Activated T-cell treated with anti-CD3 and anti-CD28 coated beads for 1 hour (primary cell): ENCODE measurements at places on chromosomes 6 and 20.

GRCh38 chr6:162653808-162654207 is 73.8 kb downstream of the PRKN start:
- DNase-seq, result no peak

DNA sequence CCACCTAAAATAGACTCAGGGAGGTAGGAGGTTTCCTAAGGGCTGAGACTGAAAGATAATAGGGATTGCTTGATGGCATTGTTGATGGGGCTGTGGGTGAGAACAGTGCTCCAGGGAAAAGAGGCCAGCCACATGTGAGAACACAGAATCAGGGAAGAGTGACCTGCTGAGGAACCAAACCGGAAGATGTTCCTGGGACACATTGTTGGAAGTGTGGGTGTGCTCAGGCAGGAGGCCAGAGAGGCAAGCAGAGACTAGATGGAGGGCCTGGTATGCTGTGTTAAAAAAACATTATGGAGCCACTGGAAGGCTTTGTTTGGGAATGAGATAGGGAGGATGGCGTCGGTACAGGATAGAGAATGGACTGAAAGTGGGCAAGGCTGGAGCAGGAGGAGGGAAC is 23.3 kb downstream of the RNF144B start:
- no peak for DNase-seq

DNA sequence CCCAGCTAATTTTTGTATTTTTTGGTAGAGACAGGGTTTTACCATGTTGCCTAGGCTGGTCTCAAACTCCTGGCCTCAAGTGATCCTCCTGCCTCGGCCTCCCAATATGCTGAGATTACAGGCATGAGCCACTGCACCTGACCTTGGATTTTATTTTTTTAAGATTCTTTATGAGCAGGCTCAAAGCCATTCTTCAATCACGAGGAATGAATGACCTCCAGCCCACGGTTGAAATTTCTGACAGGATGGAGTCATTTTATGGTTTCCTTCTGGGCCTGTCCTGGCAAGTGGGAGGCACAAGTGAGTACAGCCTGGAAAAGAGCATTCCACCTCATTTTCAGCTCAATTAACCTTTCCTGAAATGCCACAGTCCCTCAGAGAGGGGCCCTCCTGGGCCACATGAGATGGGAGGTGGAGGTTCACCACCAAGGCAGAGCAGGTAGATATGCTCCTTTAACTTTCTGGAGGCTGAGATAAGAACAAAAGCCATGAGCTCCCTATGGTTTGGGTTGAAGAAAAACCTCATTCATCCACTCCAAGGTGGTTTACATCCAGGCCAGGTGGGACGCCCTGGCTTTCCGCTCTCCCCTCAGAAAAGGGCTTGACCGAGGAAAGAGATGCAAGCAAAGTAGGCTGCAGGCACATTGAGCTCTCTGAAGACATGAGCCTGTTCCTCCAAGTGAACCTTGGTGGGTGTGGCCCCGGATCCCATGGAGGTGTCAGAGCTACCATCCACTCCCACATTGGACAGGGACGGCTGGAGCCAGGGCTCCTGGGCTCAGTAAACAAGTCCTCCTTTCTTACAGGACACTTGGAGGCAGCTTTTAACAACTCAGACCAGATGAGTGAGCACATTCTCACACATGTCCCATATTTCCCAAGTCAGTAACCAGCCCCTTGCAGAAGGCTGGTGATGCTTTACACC is 208.5 kb upstream of the SSTR4 start:
- DNase-seq, result no peak

DNA sequence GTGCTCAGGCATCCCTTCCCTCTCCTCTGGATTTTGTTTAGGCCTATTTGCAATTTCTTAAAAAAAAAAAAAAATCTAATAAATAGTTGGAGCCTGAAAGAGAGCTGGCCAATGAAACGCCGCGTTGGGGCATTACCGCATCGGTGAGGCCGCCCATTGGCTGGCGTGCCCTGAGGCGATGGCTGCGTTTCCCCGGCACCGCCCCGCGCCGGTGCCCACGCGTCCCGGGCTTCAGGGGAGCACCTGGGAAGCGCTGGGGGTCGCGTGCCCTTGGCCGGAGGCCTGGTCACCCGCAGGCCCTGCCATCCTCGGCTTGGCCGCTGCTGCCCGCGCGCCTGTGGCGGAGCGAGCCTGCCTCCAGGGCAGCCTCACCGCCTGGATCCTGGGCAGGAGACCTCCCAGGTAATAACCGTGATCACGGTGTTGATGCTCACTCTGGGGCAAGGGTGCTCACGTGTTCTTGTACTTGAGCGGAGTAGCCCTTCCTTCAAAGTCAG is 155.4 kb downstream of the NRN1 start:
- peak; percentile 54 for DNase-seq

DNA sequence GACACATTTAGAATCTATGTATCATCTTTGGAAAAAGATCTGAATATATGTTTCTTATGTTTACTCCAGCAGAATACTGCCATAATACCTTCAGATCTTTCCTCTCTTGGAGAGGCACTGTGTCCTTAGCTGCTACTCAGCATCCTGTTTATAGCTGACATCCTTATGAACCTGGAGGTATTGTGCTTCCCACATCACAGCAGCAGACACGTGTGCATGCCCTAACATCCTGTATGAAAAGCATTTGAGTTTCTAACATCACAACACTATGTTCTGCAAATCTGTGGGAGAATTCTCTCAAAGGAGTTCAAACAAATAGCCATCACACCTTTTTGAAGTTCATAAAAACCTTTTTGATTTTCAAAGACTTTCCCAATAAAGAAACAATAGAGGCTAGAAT is 216.0 kb downstream of the GJA1 start:
- no peak for DNase-seq

- no peak for DNase-seq
Measured at GRCh38 chr6:1145768-1146218, 166.1 kb upstream of the FOXQ1 start.

DNA sequence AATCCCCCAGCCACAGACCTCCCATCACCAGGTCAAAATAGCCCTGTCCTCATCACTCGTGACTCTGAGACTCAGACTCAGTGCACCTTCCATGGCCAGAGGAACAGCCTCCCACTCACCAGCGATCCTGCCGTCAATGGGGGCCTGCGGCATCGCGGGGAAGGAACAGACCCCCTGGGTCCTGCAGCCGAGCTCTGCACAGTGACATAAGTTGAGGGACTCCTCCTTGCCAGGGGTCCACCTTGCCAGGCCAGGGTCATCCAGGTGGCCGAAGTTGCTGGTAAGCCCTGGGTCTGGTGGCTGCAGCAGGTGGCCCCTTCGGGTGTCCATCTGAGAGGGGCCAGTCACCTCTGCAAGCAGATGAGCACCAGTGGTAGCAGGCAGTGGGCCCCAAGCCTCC is 16.3 kb downstream of the ETV7 start:
- no peak for DNase-seq

- DNase-seq, result no peak
Measured at GRCh38 chr20:61312925-61313324, 60.9 kb downstream of the CDH4 start.

DNA sequence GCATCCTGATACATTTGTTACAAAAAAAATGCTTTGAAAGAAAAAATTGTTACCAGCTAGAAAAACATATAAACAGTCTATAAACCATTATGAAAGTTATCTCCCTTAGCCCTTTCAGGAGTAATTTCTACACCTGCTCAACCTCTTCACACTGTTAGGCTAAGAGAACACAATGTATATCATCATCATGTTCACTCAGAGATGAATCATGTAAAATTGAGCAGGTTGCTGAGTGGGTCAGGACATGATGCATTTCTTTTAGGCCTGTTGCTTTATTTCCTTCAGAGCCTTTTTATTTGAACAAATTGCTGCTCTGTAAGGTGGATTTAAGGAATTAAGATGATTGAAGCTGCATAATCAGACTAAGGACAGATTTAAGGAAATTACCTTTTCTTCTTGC is 531.3 kb upstream of the MAN1A1 start:
- no peak for DNase-seq

DNA sequence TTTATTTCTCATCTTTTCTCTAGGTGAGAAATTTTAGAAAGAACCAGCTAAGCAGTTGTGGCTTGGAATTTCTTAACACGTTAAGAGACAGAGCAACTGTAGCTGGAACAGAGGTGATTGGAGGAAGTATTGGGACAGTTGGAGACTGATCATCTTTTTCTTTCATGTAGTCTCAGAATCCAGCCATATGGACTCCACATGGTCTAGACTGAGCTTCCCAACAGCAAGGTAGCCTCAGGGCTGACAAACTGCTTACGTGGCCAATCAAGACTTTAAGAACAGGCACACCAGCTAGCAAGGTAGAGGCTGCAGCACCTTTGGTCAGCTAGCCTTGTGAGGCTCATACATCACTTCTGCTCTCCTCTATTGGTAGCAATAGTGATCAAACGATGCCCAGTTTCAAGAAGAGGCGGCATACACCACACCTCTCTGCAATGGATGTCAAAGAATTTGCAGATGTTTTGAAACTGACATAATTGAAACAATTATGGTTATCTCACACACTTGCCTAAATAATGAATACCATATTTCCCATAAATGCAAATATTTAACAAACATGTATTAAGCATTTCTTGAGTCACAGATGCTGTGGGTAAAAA is 590.5 kb upstream of the SLC35B3 start:
- DNase-seq, result no peak

GRCh38 chr20:40323361-40323794 is 365.7 kb downstream of the MAFB start:
- no peak for DNase-seq

- no peak for DNase-seq
Measured at GRCh38 chr6:106037060-106037459, 49.1 kb upstream of the PRDM1 start.

- no peak for DNase-seq
Measured at GRCh38 chr20:38834868-38835267, 29.4 kb downstream of the PPP1R16B start.

DNA sequence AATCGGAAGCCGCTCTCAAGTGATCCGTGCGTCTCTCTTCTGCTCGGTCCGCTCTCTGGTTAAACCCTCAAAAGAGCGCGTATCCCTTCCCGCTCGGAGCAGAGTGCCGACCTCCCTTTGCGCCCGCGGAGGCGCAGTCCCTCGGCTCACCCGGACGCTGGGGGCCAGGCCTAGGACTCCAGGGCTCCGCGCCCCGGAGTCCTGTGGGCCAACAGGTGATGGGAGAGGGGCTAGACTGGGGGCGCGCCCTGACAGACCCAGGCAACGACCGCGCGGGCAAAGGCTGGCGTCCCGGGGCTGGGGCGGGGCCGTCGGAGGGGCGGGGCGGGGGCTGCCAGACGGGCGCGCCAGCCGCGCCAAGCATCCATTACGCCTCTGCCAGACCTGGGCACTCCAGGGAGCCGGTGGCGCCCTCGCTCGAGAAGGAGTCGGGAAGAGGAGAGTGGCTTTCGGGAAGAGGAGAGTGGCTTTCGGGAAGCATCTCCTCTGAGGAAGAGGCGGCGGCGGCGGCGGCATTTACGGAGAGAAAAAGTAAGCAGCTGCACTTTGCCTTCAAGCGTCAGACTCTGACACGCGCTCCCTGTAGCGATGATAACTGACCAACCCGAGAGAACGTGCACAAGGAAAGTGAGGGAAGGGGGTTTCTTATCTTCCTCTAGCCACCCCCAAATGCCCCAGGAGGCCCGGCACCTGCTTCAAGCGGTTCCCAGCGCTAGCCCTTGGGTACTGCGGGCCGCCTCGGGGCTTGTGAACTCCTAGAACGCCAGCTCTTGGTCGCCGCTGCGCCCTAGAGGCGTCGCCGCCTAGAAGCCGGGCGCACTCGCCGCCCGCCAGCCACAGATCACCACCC is 2.6 kb downstream of the EPHA7 start:
- DNase-seq, result no peak

GRCh38 chr6:35049900-35050756 is 91.0 kb downstream of the TCP11 start:
- DNase-seq, result no peak

GRCh38 chr20:10597637-10598036 is 76.2 kb downstream of the JAG1 start:
- no peak for DNase-seq

DNA sequence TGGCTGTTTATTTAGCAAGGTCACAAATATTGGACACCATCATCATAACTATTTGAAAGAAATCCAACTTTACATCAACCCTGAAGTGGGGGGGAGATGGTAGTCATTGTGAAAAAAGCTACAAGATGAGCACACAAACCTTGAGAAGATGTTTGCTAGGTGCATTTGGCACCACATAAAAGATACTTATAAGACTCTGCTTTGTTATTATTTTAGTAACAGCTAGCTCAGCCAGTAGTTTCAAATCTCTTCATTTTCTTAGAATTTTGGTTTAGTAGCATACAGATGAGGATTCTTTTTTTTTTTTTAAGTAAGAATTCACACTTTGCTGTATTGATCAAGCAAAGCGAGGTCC is 14.4 kb downstream of the ADTRP start:
- DNase-seq, result no peak

DNA sequence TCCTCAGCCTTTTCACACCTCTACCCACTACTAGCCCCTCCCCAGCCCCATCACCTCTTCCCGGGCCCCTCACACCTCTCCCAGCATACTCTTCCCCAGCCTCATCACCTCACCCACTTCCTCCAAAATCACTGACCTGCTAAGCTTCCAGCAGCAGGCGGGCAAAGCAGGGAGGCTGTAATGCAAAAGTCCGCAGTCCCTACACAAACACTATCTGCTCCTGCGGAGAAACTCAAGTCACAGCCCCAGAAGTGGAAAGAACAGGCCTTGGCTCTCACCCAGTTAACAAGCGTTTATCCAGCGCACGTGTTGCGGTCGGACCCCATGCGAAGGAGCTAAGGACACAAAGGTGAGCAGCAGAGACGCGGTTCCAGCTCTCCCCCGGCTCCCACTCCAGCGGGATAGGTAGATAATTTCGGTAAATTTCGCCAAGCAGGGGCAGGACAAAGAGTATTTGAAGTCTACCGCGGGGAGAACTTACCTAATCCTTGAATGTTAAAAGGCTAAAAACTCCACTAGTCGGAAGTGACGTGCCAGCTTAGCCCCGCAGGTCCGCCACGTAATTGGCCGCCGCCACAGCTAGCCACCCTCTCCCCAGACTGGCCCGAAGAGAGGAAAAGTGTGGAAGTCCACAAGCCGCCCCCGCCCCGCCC is 728 bp upstream of the TRIM39 start:
- DNase-seq, result peak; percentile 52

- no peak for DNase-seq
Measured at GRCh38 chr6:137272403-137272802, 53.2 kb upstream of the IFNGR1 start.

- DNase-seq, result no peak
Measured at GRCh38 chr6:18503206-18503592, 116.0 kb downstream of the RNF144B start.

DNA sequence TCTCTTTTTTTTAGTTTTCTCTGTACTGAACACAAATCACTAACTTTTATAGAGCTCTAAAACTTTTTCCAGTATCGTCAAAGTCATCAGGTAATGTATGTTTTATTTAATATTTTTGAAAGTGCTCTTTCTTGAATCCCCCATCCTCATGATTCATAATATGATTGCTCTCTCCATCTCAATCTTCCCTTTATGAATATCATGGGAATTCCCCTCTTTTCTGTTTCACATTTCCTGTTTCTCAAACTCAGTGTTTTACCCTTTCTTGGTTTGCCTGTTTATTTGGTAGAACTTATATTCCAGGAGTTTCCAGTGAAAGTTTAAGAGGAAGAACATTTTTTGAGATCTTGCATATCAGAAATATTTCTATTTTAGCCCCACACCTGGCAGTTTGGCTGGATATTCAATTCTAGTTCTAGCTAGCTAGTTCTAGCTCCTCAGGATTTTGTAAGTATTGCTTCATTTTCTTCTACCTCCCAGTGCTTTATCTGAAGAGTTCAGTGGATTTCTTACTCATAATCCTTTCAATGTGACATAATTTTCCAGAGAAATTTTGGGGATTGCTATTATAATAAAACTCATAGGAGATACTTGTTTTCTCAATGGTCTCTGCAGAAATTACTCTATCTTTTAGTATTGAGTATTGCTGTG is 6.1 kb upstream of the C6orf58 start:
- no peak for DNase-seq
